NCI-H774 (cell line): ENCODE measurements at places on chromosomes 2 and 18.

- DNase-seq, result no peak
These were observed 36.4 kb upstream of the SLC14A1 start for GRCh38 chr18:45687621-45688020.

DNA sequence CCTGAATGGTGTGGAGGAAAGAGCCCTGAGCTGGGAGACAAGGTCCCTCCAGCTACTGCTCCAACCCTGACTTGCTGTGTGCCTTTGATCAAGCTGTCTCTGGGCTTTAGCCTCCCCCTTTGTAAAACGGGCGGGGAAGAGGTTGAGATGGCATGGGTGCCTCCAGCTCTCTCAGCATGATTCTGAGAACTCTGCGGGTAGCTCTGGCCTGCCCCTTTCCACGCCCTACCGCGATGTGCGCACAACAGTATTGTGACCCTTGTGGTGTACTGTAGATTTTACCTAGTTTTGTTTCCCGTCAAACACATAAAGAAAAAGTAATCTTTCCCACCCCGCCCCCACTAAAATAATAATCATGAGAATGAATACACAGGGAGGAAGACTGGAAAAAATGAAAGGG lies 5.3 kb downstream of the CD8A start:
- DNase-seq, result no peak

DNA sequence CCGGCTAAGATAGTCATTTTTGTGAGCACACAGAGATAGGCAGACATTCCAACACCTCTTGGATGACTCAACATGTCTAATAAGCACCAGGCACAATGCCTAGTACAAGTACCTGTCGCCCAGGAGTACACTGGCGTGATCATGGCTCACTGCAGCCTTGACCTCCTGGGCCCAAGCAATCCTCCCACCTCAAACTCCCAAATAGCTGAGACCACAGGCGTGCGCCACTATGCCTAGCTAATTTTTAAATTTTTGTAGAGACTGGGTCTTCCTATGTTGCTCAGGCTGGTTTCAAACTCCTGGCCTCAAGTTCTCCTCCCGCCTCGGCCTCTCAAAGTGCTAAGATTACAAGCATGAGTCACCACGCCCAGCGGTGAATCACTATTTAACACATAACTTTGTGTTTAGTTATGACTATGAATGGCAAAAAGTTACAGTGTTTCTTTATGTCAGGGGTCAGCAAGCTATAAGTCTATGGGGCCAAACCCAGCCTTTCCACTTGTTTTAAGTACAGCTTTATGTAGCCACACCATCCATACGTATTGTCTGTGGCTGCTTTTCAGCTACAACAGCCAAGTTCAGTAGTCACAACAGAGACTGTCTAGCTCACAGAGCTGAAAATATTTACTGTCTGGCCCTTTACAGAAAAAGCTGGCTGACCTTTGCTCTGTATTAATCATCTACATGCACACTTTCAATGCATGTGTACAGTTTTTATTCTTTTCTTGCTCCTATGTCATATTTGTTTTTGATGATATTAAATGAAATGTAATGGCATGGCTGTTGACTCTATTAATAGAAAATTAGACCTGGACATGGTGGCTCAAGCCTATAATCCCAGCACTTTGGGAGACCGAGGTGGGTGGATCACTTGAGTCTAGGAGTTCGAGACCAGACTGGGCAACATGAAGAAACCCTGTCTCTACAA lies 18.7 kb downstream of the ORC2 start:
- DNase-seq, result no peak

- DNase-seq, result no peak
These were observed 53.2 kb downstream of the FAM168B start for GRCh38 chr2:131039908-131040660.

- no peak for DNase-seq
These were observed 28.3 kb upstream of the MRO start for GRCh38 chr18:50848061-50848551.

- DNase-seq, result no peak
These were observed 27.3 kb downstream of the RFTN2 start for GRCh38 chr2:197647961-197648690.
